ENCODE measurements at places on chromosomes 11 and 22. TPM values are rescaled to one million over a fixed set of nuclear protein-coding genes. Genes with fewer than 3 reads are reported as not detected.

- H3K36me3 ChIP-seq: no peaks in the 10 kb centered on the region
- peaks cover 2% of the 10 kb centered on the region for H3K27me3 ChIP-seq
- no peaks in the 10 kb centered on the region for H3K4me1 ChIP-seq
- no peak for DNase-seq
- no peak overlapping the region for H3K27ac ChIP-seq
- no peak overlapping the region for H3K4me3 ChIP-seq
Observed at GRCh38 chr11:127625402-127625801, 624.8 kb upstream of the KIRREL3 start.

Gene LRRC51
- 6.8 TPM for total RNA-seq

- H3K36me3 ChIP-seq: no peaks in the 10 kb centered on the region
- H3K27me3 ChIP-seq: peaks cover 4% of the 10 kb centered on the region
- no peak overlapping the region for H3K4me3 ChIP-seq
- DNase-seq: no peak
- no peak overlapping the region for H3K27ac ChIP-seq
Observed at GRCh38 chr11:125300791-125301218, 136.3 kb downstream of the PKNOX2 start.

- H3K4me1 ChIP-seq: no peaks in the 10 kb centered on the region
- no peaks in the 10 kb centered on the region for H3K36me3 ChIP-seq
- no peak overlapping the region for H3K4me3 ChIP-seq
- peaks cover 17% of the 10 kb centered on the region for H3K27me3 ChIP-seq
- no peak overlapping the region for H3K27ac ChIP-seq
Observed at GRCh38 chr11:11667056-11667455, 45.3 kb upstream of the GALNT18 start.

DNA sequence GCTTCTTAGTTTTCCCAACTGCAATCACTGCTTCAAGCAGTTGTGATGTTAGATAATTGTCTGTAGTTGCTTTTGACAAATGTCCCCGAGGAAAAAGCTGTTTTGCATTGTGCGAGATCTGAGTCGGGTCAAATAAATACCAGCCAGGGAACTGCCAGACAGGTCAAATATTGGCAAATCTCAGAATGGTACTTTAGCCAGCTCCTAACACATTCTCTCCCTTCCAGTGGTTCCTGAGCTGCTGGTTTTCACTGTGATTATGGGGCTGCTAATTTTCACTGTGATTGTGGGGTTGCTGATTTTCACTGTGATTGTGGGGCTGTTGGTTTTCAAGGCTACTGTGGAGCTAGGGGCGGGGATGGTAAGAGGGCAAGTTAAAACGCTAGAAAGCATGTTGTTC lies 14.3 kb downstream of the RASSF10 start:
- DNase-seq: no peak
- no peaks in the 10 kb centered on the region for H3K36me3 ChIP-seq
- H3K27me3 ChIP-seq: peaks cover 20% of the 10 kb centered on the region
- H3K4me3 ChIP-seq: no peak overlapping the region
- H3K4me1 ChIP-seq: no peaks in the 10 kb centered on the region
- no peak overlapping the region for H3K27ac ChIP-seq

DNA sequence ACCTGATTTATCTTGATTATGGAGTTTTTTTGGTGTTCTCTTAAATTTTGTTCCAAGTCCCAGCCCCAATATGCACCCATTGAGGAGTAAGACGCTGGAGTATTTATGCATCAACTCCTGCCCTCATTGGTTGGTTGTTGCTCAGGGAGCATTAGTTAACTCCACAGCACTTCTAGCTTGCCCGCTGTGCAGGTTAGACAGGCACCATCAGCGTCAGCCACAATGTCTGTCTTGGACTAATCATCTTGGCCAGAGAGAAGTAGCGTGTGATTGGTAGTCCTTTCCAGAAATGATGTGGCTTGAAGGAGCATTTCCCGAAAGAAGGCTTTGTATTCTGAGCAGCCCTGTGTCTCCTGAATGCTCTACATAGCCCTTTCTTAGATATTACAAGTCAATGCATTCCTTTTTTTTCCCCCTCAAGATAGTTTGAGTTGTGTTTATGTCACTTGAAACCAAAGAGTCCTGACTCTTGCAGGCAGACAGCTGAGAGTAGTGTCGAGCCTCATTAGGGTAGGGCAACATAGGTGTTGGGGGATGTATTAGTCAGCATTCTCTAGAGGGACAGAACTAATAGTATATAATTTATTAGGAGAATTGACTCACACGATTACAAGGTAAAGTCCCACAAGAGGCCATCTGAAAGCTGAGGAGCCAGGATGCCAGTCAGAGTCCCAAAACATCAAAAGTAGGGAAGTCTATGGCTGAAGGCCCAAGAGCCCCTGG lies 94.6 kb upstream of the RCN1 start:
- DNase-seq: no peak
- no peak overlapping the region for H3K27ac ChIP-seq
- no peaks in the 10 kb centered on the region for H3K36me3 ChIP-seq
- no peak overlapping the region for H3K4me3 ChIP-seq
- H3K4me1 ChIP-seq: peaks cover 12% of the 10 kb centered on the region
- no peaks in the 10 kb centered on the region for H3K27me3 ChIP-seq

Gene PPARA
- 4.9 TPM for total RNA-seq

Gene BTBD18
- not detected for total RNA-seq

Gene CHEK2
- total RNA-seq: 47.8 TPM

- no peaks in the 10 kb centered on the region for H3K36me3 ChIP-seq
- H3K4me1 ChIP-seq: no peaks in the 10 kb centered on the region
- no peak overlapping the region for H3K27ac ChIP-seq
Observed at GRCh38 chr22:42693055-42693762, 27.5 kb downstream of the A4GALT start.

GRCh38 chr22:47030143-47030661 lies 267.8 kb downstream of the TBC1D22A start:
- H3K4me1 ChIP-seq: no peaks in the 10 kb centered on the region
- no peak overlapping the region for H3K4me3 ChIP-seq
- no peak for DNase-seq
- H3K27ac ChIP-seq: no peak overlapping the region

Gene OOSP3
- total RNA-seq: not detected

Gene MIOX
- total RNA-seq: not detected

Gene KDELR3
- 0.57 TPM for total RNA-seq

- peaks cover 21% of the 10 kb centered on the region for H3K27me3 ChIP-seq
- H3K4me3 ChIP-seq: no peak overlapping the region
- H3K4me1 ChIP-seq: no peaks in the 10 kb centered on the region
- H3K27ac ChIP-seq: no peak overlapping the region
Observed at GRCh38 chr11:60345489-60345888, 18.4 kb downstream of the MS4A6E start.

Gene TEAD1
- total RNA-seq: 0.93 TPM

- H3K4me3 ChIP-seq: no peak overlapping the region
- H3K27me3 ChIP-seq: peaks cover 13% of the 10 kb centered on the region
- no peaks in the 10 kb centered on the region for H3K36me3 ChIP-seq
- H3K4me1 ChIP-seq: no peaks in the 10 kb centered on the region
- DNase-seq: no peak
Observed at GRCh38 chr11:135006800-135007199, 594.8 kb upstream of the B3GAT1 start.

Gene PIWIL4
- total RNA-seq: 0.12 TPM

Measured in activated naive CD4-positive, alpha-beta T cell treated with anti-CD3 and anti-CD28 coated beads for 36 hours (primary cell).